Activated T-helper 1 cell treated with anti-CD3 and anti-CD28 coated beads, Interleukin-2, amount 50 U/mL, for 16 hours (primary cell): ENCODE measurements at places on chromosomes 1 and 21.

GRCh38 chr1:3561702-3562101, 49.6 kb downstream of the MEGF6 start:
- DNase-seq = no peak

DNA sequence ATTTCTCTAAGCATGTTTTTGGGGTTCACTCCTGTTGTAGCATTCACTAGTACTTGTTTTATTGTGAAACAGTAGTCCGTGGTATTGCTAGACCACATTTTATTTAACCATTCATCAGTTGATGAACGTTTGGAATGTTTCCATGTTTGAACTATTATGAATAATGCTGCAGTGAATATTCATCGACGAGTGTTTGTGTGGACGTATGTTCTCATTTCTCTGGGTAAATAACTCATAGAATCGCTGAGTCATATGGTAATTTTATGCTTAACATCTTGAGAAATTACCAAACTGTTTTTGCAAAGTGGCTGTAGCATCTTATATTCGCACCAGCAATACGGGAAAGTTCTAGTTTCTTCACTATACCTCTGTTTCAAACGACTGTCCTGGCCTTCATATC, 28.0 kb upstream of the KAZN start:
- no peak for DNase-seq

GRCh38 chr1:27634177-27634984, 604 bp downstream of the FGR start:
- DNase-seq = peak; percentile 36

DNA sequence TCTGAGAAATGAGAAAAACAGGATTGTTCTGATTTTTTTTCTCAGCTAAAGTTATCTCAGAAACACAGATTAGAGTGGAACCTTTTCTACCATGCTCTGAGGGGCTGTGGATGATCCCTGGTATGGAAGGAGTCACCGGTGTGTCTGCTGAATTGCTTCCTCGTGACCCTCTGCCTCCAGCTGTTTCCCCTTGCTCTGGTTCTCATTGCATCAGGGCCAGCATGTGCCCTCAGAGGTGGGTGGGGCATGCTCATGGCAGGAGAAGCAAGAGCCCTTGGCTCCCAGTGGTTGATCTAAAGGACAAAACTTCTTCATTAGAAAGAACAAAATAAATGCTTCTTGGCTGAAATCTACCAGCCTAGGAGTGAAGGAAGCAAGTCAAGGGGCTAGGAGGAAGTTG, 183.2 kb upstream of the HMCN1 start:
- no peak for DNase-seq

GRCh38 chr1:64004451-64005025, 198.9 kb upstream of the UBE2U start:
- no peak for DNase-seq

DNA sequence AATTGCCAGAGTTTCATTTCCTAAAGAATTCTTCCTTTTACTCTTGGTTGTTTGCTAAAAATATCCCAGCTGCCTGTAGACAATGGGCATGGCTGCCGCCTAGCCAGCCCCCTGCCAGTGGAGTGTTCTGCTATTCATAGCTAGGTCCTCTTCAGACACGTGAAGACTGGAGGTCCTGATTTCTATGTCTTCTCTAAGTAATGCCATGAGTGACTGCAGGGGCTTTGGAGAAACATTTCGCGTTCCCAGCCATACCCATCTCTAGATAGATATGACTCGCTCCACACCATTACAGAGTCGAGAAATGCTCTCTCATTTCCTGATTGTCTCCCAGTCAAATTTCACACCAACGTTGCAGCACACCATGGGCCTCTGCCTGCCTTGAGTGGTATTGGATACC, 99.5 kb upstream of the BACE2 start:
- DNase-seq = no peak

- DNase-seq = no peak
Observed at GRCh38 chr1:27915082-27915575, 19.7 kb upstream of the SMPDL3B start.

DNA sequence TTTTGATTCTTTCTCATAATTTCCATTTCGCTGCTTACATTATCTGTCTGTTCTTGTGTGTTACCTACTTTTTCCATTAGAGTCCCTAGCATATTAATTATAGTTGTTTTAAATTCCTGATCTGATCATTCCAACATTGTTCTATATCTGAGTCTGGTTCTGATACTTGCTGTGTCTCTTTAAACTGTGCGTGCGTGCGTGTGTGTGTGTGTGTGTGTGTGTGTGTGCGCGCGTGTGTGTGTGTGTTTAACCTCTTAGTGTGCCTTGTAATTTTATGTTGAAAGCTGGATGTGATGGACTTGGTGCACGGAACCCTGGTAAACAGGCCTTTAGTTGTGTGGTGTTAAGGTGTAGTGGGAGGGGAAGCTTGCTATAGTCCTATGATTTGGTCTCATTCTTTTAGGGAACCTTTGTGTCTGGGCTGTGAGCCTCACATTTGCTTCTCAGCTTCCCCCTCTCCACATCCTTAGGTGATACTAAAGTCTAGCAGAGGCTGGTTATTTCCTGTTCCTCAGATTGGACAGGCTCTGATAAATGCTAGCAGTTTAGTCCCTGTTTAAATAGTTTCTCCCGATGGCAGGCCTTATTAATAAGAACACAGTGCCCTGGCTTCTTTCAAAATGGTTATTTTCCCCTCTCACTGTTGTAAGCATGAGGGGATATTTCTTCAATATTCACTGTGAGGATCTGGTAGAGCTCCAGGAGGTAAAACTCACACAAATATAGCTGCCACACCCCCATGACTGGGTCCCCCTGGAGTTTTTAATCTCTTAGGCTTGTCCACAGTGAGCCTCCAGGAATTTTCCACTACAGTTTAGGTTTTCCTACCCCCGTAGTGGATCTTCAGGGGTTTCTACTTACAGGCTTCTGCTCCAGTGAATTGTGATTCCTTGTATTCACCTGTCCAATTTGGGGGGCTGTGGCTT, 118.3 kb downstream of the GALNT2 start:
- no peak for DNase-seq

DNA sequence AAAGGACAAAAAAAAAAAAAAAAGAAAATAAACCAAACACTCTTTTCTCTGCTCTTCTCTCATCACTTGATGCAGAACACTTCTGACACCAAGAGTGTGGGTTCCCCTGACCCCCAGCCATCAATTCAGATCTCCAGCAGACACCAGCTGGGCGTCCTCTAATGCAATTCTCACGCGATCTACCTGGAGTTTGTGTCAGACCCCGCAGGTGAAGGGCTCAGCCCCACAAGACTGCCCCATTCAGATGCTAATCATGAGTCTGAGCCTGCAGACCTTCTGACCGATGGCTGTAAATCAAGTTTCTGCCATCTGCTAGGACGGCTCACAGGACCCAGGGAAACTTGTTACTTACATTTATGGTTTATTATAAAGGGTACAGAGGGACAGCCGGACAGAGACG, 133.6 kb upstream of the C1orf174 start:
- DNase-seq = no peak

DNA sequence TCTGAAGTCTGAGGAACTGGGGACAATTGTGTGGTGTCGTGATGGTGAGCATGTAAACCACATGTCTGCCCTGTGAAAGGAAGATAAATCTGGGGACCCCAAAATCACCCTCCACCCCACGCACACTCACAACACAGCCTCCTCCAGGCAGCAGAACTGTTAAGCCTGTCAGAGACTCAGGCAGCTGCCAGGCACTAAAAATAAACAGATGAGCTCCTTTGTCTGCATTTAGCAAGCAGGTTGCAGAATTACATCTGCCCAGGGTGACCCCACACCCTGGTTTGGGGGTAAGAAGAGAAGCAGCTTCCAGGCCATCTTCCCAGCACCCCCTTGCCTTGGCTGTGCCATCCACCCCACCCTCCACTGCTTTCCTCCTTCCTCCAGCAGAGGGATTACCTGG, 119.1 kb upstream of the RUNX3 start:
- no peak for DNase-seq

DNA sequence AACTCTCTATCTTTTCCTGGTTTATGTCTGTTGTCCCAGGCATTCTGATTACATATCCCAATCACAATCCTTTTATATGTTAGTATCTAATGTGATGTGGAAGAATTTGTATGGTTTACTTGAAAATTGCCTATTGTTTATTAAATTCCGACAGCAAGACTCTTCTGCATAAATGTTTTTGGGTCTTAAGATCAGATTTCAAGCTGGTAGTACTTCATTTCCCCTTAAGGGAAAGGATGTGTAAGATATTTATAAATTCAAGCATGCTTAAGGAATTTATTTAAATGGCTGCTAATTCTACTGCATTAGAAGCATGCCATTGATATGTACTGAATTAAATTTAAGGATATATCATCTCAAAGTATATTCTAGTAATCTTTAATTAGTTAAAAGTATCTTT, 20.4 kb upstream of the GPR88 start:
- DNase-seq = no peak

- DNase-seq = no peak
Observed at GRCh38 chr1:240927821-240928220, 315.9 kb upstream of the GREM2 start.

- no peak for DNase-seq
Observed at GRCh38 chr1:8439015-8439702, 121.2 kb downstream of the SLC45A1 start.

GRCh38 chr1:88773540-88774150, 89.6 kb downstream of the PKN2 start:
- no peak for DNase-seq

- no peak for DNase-seq
Observed at GRCh38 chr1:35398739-35399138, 130.2 kb downstream of the ZMYM4 start.

GRCh38 chr1:234607109-234608024, 2.6 kb downstream of the IRF2BP2 start:
- no peak for DNase-seq

DNA sequence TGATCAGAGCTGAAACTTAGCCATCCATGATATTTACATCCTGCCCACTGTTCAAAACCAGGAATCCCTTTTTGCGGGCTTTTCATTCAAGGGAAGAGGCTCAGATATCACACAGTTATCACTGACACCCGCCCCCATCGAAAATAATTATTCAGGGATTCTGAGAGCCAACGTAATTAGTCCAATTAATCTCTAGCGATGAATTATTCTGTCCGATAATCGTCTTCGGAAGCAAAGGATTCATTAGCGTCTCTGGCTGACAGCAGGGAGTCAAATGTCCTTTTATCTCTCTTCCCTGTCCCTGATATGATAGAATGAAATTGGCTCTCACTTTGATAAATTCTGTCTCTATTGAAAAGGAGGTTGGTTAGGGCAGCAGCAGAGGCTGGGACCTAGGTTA, 140.4 kb upstream of the IPO9 start:
- DNase-seq = no peak

GRCh38 chr1:31376375-31377134, 3.7 kb upstream of the FABP3 start:
- DNase-seq = no peak

- no peak for DNase-seq
Observed at GRCh38 chr21:35573472-35574374, 486.6 kb downstream of the SETD4 start.

DNA sequence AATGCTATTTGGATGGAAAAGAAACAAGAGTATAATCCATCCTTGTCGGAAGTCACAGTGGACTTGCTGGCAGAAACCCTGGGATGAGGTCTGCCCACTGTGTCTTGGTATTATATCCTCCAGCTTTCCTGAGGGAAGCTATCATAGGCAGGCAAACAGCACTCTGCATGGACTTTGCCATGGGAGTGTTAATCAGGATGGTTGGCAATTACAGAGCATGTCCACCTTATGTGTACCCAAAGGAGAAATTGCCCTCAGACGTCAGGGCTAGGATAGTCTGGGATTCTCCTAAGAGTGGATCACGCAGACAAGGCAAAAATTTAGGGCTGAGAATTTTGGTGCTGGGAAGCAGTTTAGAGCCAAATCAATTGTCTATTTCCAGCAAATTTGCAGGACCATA, 184.9 kb upstream of the ESRRG start:
- DNase-seq = no peak

DNA sequence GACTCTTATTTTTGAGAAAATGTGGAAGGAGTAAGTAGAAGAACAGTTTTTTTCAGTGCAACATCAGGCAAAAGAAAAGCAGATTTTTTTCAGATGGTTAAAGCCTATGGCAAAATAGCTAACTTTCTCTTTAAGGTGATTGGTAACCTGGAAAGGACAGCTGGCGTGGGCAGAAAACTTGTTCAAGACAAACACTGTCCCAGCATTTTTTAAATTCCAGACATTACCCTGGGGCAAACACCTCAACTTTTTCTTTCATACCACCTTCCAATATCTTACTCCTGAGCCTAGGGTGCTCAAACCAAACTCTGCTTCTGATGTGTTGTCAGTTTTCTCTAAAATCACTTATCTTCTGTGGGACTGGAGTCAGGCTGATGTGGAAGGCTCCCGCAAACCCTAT, 2.7 kb upstream of the LEPR start:
- DNase-seq = no peak

DNA sequence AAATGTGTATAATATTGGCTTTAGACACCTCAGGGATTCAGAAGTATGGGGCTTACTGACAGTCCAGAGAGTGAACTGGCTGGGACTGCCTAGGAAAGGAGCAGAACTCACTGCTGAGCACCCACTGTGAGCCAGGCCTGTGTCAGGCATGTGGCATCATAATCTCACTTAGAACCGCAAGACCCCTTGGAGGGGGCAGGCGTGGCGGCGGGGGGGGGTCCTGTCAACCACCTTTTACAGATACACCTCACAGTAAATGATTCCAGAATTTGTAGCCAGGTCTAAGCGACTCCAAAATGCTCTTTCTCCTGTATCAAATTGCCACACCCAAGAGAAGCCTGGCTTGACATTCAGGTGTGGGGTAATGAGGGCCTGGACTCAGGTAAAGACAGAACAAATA, 235.5 kb downstream of the KCNH1 start:
- DNase-seq = no peak

- no peak for DNase-seq
Observed at GRCh38 chr1:3691421-3692204, 39.3 kb downstream of the TP73 start.

GRCh38 chr1:78483903-78484302, 6.9 kb upstream of the PTGFR start:
- DNase-seq = no peak

GRCh38 chr1:4957027-4957426, 302.6 kb downstream of the AJAP1 start:
- DNase-seq = no peak

DNA sequence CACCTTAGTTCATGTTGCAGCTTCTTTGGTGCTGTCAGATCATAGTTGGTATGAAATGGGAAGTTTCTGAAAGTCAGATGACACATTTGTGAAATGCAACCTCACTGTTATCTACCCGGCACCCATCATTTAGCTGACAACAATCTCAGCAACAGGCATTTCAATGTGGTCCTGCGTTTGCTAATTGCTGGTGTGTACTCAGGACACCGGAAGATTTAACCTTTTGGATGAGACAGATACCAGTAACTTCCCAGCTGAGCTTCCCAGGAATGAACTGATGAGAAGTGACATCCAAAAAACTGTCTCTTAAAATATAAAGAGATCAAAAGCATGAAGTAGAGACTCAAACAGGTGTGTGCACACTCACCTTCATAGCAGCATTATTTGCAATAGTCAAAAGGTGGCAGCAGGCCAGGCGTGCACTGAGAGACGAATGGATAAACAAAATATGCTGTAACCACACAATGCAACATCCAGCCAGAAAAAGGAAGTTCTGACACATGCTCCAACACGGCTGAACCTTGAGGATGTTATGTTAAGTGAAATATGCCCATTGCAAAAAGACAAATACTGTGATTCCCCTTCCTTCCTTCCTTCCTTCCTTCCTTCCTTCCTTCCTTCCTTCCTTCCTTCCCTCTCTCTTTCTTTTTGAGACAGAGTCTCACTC, 7.9 kb upstream of the CLDN14 start:
- no peak for DNase-seq

- DNase-seq = no peak
Observed at GRCh38 chr1:9755441-9755995, 68.2 kb downstream of the CLSTN1 start.

GRCh38 chr1:33948291-33948690, 84.4 kb downstream of the HMGB4 start:
- no peak for DNase-seq
